ENCODE measurements at places on chromosomes 4 and X.
A peak's percentile ranks its signal among the peaks of the same experiment; 100 is the strongest.

DNA sequence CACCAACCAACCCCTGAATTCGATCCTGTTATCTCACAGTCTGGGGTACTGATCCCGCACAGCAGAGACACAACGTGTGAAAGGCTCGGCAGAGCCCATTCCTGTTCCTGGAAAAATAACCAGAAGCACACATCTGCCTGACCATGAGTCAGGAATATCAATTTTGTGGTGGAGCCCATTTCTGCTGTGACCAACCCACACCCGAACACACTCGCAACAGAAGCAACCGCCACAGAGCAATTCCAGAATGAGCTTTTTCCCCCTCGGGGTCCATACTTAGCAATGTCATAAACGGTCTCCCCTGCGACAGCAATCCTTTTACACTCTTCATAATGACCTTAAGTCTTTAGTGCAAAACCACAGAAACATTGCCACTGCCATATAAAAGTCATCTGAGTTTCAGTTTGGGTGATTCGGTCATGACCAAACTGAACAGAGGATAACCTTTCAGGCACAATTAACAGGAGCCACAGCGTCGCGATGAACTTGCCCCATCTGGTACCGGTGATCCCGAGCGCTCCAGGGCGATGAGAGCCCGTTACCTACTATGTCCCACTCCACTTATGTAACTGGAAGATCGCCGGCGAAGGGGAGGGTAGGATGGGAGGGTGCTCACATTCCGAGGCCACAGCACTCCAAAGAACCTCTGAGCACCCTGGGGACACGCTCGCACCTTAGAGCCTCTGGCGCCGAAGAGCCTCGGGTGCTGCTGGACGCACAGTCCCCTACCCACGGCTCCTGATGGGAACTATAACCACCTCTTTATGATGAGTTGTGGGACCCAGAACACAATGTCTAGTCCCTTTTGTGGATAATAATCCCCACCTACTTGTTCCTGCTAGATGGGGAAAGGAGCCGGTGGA is 1.1 kb downstream of the MECP2 start:
- DNase-seq = no peak

- DNase-seq = peak; percentile 67
Observed at GRCh38 chr4:17511950-17512795, at the start of gene QDPR. Gene QDPR, minus strand, starts transcription at chr4:17512090. Its CDS starts 36 bp downstream, at chr4:17512054.

GRCh38 chr4:139525414-139525813 is 30.6 kb downstream of the SETD7 start:
- no peak for DNase-seq

DNA sequence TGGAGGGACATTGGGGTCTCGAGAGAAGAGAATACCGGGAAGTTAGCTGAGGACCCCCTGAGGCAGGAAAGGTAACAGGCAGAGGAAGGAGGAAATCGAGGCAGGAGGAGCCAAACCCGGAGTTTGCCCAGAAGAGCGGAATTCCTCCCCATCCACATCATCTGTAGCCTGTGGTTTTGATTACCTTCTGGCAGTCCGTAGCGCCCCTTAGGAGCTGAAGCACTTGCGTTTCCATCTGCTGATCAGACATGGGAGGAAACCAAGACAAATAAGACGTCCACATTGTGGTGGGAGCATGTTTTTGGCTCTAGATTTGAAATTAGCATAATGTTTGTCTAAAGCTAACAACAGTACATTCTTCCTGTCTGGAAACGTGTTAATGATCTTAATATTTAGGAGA is 26.8 kb upstream of the HMX1 start:
- no peak for DNase-seq

- DNase-seq = no peak
Observed at GRCh38 chr4:73615613-73616012, 4.6 kb downstream of the RASSF6 start.

GRCh38 chr4:156173486-156173885 is 219.8 kb upstream of the CTSO start:
- no peak for DNase-seq

GRCh38 chr4:168724243-168724642 is 227.4 kb downstream of the PALLD start:
- DNase-seq = no peak

DNA sequence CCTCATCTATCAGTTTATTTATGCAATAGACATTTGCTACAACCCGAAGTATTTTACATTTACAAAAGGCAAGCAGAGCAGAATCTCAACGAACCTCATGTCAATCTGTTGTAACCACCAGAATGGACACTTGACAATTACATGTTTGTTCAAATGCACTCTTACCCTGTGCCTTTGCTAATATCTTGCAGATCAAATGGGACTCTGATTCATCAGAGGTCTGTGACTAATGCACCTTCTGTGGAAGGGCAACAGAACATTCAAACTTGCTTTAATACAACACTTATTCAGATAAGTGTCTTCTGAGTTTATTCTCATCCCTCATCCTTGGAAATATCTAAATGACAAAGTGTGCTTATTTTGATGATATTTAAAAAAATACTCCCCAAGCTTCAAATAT is 644.7 kb upstream of the PCDH10 start:
- DNase-seq = no peak

- DNase-seq = no peak
Observed at GRCh38 chr4:118120120-118120760, 86.0 kb downstream of the NDST3 start.
